IMR-90 (cell line): ENCODE measurements at places on chromosomes 7 and 10.

GRCh38 chr7:157224627-157225026, 85.9 kb downstream of the UBE3C start:
- peak; percentile 59 for DNase-seq

DNA sequence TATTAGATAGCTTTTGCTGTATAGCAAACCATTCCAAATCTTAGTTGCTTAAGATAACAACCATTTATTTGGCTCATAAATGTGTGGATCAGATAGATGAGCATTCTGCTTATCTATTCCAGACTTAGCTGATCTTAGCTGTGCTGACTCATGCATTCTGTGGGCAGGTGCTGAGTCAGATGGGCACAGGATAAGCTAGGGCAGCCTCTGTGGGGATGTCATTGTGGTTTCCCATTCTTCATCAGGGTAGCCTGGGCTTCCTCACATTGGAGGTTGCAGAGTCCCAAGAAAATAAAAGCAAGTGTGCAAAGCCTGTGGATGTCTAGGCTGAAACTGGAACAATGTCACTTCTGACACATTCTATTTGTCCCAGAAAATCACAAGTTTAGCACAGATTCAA, 917.0 kb downstream of the TYW1 start:
- no peak for DNase-seq

DNA sequence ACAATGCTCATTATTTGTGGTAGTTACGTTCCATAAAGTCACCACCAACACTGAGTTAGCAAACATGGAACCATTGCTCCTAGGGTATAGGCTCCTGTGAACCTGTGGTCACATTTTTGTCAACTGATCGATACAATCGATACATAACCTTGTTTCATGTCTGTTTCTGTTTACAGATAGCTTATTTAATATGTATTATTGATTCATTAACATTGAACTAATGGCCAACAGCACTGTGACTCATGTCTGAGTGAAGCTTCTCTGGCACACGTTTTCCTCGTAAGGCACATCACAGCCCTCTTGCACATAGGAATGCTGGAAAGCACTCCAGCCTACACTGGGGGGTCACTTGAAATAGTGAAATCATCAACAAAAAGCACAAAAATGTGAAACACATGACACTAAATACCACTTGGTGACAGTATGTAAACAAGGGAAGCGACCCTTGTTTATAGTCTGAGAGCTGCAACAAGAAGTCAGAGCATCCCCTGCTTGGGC, 27.0 kb downstream of the GHRHR start:
- no peak for DNase-seq

DNA sequence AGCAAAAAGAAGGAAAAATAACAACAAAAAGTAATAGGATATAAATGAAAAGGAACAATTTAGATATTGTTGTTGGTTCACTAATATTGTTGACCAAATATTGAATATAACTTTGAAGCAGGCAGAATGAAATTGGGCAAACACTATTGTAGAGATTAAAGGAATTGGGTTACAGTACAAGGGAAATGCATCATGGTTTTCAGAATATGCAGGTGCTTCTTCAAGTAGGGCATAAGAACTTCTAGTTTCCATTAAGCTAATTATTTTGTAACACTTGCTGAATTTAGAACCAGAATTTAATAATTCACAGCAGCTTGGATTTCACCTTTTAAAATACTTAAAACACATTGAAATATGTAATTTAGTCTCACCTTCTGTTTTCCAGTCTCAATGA, 36.5 kb downstream of the RPA3 start:
- no peak for DNase-seq
